Psoas muscle (tissue), 8 donors: ENCODE measurements at places on chromosomes 12 and 14. TPM values are rescaled to one million over a fixed set of nuclear protein-coding genes. Genes with fewer than 3 reads are reported as not detected.

Gene CEP170B
- total RNA-seq = 15.7 TPM

Gene KLRB1
- total RNA-seq = 0.30 TPM

Gene BICDL1
- total RNA-seq = 0.15 TPM

Gene OR4E2
- total RNA-seq = not detected

Gene KCNMB4
- 0.59 TPM for total RNA-seq

Gene SSTR1
- 0.60 TPM for total RNA-seq
